Cortex of kidney (tissue), 1 donor: ENCODE measurements at places on chromosomes 7 and 10.

DNA sequence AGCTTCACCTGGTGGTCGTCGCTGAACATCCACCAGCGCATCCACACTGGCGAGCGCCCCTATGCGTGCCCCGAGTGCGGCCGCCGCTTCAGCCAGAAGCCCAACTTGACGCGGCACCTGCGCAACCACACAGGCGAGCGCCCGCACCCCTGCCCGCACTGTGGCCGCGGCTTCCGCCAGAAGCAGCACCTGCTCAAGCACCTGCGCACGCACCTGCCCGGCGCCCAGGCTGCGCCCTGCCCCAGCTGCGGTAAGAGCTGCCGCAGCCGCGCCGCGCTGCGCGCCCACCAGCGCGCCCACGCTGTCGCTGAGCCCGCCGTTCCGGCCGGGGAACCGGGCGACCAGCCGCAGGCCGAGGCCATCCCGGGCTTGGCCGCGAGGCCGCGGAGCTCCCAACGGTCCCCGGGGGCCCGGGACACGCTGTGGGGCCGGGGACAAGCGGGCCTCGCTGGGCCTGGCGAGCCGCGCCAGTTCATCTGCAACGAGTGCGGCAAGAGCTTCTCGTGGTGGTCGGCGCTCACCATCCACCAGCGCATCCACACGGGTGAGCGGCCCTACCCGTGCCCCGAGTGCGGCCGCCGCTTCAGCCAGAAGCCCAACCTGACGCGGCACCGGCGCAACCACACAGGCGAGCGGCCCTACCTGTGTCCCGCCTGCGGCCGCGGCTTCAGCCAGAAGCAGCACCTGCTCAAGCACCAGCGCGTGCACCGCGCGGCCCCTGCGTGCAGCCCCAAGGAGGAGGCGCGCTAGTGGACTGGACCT is 18.4 kb downstream of the ZNF775 start:
- no peak for DNase-seq

DNA sequence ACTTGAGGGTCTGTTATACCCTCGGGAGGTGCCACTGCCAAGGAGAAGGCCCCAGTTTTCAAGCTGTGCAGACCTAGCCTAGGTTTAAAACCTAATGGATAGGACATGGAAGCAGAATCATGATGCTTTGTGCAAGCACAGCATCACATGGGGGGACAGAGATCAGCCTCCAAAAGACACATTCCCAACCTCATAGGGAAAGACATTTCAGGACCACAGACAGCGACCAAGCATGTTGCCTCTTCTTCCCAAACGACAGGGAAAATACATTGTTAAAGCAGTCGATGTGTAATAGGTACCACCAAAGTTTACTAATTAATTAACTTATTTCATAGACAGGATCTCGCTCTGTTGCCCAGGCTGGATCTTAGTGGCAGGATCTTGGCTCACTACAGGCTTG is 573.9 kb downstream of the TCERG1L start:
- no peak for DNase-seq

DNA sequence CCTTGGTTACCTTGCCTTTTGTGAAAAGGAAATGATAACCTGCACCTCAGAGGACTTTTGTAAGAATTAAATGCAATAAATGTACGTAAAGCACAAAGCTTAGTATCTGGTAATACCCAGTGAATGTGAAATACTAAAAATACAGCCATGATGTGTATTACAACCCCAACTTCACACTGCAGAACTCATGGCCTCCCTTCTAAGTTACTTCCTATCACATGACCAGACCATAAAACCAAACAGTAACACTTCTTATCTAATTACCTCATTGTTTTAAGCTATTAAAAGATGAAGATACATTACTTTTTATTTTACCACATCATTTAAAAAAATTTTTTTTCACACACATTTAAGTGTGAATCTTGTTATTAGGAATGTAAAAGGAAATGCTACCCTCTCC is 29.0 kb downstream of the VPS41 start:
- DNase-seq = no peak

- DNase-seq = no peak
Observed at GRCh38 chr7:139813151-139813550, 15.9 kb upstream of the TBXAS1 start.

GRCh38 chr7:47498229-47499056 is 83.5 kb downstream of the TNS3 start:
- DNase-seq = no peak

- no peak for DNase-seq
Observed at GRCh38 chr10:104784452-104784851, 143.4 kb downstream of the SORCS3 start.

DNA sequence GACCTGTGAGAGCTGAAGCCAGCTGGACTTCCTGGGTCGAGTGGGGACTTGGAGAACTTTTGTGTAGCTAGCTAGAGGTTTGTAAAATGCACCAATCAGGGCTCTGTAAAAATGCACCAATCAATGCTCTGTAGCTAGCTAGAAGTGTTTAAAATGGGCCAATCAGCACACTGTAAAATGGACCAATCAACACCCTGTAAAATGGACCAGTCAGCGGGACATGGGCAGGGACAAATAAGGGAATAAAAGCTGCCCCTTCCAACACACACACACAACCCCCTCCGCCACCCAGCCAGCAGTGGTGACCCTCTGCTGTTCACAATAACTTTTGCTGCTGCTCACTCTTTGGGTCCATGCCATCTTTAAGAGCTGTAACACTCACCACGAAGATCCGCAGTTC is 7.1 kb downstream of the ZNF511 start:
- DNase-seq = no peak

DNA sequence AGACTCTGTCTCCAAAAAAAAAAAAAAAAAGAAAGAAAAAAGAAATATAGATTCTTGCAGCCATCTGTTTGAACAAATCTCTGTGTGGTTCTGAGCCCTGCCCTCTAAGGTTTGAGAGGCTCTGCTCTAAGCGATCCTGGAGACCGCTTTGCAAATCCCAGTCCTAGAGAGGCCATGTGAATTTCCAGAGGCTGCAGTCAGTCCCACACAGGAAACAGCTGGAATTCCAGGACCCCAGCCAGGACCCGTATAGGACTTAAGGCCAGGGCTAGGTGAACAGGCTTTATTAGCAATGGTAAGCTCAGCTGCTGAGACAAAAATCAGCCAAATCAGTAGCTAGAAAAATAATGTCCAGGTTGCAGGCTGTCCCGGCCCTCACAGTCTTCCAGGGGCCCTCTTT is 154.8 kb downstream of the RPS24 start:
- DNase-seq = no peak

- DNase-seq = no peak
Observed at GRCh38 chr10:30821994-30822692, 192.6 kb upstream of the LYZL2 start.

DNA sequence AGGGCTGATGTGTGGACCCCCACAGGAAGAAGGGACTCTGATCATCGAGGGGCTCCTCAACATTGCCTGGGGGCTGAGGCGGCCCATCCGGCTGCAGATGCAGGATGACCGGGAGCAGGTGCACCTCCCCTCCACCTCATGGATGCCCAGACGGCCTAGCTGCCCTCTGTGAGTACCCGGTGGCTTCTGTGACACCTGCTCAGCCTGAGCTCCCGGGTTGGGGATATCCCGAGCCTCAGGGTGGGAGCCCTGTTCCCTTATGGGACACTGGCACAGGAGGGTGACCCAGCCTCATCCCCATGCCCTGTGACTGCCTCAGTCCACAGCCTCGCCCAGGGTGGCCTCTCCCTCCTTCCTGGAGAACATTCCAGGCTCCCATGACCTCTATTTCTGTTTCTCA is 3.9 kb upstream of the DEPP1 start:
- no peak for DNase-seq

- no peak for DNase-seq
Observed at GRCh38 chr7:44769376-44769775, 20.7 kb downstream of the ZMIZ2 start.

- DNase-seq = no peak
Observed at GRCh38 chr7:19944363-19945120, 171.1 kb upstream of the TMEM196 start.

- DNase-seq = no peak
Observed at GRCh38 chr10:32332299-32332750, 14.6 kb downstream of the EPC1 start.

DNA sequence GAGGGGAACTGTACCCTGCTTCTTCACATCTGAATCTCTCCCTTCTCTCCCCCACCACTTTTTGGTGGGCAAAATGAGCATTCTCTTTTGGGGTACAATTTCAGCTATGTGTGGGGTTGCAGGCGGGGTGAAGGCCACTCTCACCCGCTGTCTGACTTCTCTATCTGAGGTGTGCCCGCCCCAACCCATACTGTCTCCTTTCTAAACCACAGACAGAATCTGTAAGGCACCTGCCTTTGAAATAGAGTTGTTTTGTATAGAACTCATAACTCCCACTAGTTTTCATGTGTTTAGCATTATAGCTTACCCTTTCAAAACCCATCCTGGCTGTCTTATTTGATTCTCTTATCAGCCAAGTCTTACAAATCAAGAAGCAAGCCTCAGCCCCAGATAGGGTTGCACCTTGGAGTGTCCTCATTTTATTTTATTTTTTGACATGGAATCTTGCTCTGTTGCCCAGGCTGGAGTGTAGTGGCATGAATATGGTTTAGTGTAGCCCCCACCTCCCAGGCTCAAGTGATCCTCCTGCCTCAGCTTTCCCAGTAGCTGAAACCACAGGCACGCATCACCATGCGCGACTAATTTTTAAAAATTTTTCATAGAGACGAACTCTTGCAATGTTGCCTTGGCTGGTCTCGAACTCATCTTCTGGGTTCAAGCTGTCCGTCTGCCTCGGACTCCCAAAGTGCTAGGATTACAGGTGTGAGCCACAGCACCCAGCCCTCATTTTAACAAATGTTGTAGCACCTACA is 11.9 kb downstream of the TSPAN14 start:
- no peak for DNase-seq

DNA sequence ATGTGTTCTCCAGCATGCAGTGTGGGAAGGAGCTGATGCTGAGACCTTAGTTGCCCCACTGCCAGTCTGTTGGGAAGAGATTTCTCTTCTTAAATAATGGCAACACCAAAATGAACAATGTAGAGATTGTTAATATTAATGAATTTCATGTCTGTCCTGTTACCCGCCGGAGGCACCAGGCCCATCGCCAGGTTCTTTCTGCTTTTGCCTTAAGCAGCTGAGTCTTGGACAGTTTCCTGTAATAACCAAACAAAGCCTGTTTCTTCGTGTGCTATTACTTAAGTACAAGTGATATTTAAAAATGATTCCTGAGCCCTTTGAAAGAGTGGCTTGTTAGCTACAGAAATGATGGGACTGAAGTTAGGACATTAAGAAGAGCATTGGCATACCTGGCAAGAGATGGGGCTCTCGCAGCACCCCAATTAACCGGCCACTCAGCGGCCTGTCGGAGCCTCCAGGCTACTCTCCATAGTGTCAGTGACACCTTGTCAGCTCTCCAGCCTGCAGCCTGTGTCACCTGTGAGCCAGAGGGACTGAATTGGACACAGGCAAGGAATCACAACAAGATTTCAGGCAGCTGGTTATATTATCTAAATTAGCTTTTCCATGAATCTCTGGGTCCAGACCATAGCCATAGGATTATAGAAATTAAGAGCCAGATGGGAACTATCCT is 142.0 kb downstream of the CELF2 start:
- no peak for DNase-seq

DNA sequence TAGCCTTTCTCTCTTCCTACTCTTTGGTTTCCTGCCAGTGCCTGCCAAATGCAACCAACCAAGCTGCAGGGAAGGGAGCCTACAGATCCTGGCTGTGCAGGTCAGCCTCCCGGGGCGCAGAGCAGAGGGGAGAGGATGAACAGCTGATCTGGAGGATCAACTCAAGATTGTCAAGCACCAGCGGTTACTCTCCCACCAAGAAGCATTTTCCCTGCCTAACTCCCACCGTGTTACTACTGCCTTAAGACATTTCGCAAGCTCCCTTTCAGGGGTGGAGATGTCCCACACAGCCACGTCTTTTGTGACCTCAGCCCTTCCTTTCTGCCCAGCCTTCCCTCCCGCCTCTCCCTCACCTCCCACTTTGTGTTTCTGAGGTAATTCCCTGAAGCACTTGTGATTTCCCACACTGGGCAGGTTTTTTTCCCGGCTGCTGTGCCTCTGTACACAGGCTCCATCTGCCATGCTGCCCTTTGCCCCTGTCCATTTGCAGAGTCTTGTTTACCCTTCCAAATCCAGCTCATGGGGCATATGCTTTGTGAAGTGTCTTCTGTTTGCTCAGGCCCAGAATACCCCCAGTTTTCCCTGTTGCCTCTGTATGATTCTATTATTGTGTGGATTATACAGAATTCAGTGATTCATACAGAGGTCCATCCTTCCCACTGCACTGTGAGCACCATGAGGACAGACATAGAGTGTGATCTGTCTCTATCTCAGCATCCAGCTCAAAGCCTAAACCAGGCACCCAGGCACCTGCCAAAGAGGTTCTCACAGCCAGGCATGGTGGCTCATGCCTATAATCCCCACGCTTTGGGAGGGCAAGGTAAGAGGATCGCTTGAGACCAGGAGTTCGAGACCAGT is 40.9 kb upstream of the PAPSS2 start:
- no peak for DNase-seq

- no peak for DNase-seq
Observed at GRCh38 chr10:105068497-105068896, 427.4 kb downstream of the SORCS3 start.

DNA sequence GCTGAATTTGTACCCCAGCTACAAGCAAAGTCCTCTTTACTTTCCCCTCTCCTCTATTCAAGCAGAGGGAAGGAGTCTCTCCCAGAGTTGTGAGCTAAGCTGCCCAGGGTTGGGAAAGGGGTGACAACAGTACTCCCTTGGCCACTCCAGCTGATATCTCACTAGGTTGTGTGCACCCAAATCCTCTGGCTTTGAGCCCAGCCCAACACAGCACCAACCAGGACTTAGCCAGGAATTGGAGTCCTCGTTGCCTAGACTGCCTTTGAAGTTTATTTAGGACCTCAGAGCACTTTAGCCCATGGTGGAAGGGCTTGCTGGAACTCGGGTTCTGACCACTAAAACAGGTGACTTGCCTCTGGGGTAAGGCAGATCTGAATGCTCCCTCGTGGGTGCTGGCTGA is 35.7 kb upstream of the DYNC1I1 start:
- DNase-seq = no peak

GRCh38 chr7:21469894-21470293 is 42.0 kb downstream of the SP4 start:
- no peak for DNase-seq

GRCh38 chr7:66167773-66168387 is 37.3 kb upstream of the TPST1 start:
- DNase-seq = no peak

- no peak for DNase-seq
Observed at GRCh38 chr10:71921324-71922027, 42.7 kb upstream of the CHST3 start.

DNA sequence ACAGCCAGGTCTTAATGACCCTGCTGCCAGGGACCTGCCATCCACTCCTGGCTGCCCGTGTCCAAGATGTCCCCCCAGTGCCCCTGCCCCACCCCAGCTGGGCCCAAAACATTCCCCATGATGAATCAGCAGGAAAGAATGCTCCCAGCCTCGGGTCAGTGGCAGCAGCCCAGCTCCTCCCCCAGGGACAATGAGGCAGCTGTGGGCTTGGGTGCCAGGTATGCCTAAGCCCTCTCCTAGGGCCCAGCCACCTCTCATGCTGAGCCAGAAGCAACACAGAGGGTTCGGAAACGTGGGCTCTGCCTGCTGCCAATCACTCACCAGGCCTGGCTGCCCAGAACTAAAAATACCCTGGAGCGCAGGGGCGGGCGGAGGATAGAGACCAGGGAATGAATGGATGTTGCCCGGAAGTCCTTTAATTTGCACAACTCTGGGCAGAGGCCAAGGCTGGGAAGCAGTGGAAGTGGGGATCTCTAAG is 1.5 kb upstream of the LOXL4 start:
- DNase-seq = no peak
